Stimulated activated naive CD8-positive, alpha-beta T cell treated with anti-CD3 and anti-CD28 coated beads, Interleukin-15, amount 100 ng/mL, for 72 hours (primary cell): ENCODE measurements at places on chromosomes 3 and 15.
A peak's percentile ranks its signal among the peaks of the same experiment; 100 is the strongest.

DNA sequence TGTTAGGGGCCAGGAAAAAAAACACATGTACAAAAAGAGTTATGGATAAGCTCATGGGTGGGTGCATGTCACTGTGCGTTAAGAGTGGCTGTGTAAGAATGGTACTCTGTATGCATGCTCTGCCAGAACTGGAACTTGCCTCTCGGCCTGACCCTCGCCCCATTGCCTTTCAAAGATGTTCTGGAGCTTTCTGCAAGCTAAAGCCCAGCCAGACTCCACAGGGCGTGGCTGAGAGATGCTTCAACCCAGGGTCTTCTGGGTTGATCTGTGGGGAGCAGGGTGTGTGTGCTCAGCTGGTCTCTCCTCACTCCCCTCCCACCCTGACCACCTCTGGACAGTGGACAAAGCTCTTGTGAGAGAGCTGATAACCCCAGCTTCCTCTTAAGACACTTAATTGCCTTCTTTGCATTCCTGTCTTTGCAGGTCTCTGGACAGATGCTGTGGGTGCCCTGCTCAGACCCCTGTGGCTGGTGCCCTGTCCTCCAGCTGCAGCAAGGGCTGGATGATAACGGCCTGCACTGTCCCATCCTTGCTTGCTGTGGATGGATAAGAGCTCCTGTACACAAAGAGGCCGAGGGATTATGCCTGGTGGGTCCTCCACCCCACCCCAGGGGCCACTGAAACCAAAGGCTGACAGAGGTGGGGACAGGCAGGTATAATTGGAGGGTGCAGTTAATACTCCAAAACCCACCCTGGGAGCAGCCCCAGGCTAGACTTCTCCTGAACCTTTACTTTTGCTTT lies 28.7 kb downstream of the ALDH1L1 start:
- no peak for DNase-seq

DNA sequence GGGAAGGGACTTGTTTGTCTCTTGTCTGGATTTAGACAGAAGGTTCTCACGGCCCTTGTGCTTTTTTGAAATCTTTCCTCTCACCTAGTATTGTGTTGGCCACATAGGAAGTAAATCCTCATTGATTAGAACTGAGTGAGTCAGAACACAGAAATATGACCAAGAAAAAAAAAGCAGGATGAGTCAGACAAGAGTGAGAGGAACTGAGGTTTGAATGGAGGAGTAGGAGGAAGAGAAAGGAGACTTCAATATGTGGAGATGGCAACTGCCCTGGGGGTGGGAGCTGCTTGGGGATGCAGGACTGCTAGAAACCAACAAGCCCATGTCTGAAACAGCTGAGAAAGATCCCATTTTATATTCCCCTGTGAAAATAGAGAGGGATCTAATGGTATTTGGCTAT lies 194.1 kb upstream of the ZBTB20 start:
- DNase-seq = no peak

- no peak for DNase-seq
Observed at GRCh38 chr3:60669636-60670035, 581.6 kb downstream of the FHIT start.

GRCh38 chr15:90002428-90002844 lies 1.3 kb downstream of the ZNF710 start:
- peak; percentile 43 for DNase-seq

DNA sequence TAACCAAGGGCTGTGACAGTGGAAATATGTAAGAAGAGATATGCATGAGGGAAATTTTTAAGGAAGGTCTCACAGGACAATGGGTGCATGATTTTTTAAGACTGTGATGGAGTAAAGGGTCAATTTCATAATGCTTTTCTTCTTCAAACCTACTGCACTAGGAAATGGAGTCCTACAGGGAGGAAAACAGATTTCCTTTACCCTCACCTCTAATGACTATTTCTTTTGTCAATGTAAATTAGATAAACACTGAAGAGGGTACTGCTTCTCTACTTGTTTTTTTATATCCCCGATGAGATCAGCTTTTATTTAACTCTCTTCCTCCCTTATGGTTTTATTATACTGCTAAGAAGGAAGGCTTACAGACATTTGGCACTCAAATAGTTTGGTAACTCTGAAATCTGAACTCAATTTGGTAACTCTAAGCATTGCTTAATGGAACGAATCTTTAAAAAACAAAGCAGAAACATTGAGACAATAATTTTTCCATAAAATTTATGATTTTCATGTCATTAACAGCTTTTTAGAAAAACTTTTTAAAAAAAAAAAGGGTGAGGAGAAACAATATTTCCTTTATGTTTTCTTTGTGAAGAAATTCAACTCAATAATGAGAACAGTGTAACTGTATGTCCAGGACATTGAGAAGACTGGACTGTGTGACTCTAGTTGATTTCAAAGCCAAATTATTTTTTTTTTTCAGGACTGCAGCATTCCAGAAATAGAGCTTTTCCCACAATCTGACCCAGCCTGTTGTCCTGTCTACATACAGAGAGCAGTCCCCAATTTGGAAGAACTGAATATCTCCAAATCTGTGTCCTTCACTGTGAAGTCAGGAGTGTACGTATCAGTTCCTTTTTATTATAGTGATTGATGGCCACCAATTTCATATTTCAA lies 64.4 kb downstream of the CRYBG3 start:
- no peak for DNase-seq

DNA sequence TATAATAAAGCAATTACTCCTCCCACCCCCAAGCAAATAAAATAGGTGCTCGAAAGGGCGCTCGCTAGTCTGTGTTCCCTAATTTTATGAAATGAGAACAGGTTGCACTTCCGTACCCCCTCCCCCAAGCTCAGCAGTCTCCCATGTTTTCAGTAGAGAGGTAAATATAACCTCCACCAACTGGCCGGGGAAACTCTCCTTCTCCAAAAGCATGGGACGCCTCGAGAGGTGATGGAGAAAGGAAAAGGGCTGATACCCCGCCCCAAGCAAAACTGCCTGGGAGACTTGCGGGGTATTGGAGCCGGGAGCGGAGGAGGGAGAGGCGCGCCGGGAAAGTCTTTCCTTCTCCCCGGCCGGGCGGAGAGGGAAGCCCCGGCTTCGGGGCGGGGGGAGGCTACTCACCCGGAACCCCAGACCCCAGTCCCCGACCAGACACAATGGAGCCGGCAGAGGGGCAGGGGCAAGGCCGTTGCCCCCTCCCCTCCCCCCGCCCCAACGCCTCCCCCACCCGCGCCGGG lies 605 bp downstream of the DCUN1D1 start:
- DNase-seq = peak; percentile 17

DNA sequence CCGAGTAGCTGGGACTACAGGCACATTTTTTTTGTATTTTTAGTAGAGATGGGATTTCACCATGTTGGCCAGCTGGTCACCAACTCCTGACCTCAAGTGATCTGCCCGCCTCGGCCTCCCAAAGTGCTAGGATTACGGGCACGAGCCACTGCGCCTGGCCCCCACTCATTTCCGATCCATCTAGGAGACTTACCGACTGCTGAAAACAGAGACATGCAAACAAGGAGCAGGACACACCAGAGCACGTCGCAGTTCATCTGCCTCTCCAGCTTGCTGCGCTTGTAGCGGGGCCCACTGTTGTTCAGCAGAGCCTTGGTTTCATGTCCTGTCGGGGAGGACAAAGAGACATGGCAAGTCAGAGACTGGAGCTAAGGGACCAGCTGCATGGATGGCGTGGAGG lies 137.4 kb downstream of the ATP10A start:
- no peak for DNase-seq

DNA sequence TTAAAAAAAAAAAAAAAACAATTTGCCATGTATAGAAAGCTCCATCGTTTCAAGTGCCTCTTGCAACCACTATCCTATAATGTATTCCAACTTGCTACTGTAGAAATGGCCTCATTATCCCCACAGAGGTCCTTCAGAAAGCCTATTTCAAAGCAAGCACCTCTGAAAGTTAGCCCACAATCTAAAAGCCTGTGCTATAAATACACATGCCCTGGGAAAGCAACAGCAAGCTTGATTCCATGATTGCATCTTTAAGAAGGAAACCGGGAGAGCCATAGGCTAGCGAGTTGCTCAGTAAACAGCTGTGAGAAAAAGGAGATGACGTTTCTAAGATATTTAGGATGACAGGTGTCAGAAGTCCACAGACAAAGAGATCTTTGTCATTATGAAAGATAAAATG lies 28.3 kb downstream of the TAFA4 start:
- no peak for DNase-seq

GRCh38 chr15:47607695-47608094 lies 109.6 kb upstream of the SEMA6D start:
- DNase-seq = no peak

DNA sequence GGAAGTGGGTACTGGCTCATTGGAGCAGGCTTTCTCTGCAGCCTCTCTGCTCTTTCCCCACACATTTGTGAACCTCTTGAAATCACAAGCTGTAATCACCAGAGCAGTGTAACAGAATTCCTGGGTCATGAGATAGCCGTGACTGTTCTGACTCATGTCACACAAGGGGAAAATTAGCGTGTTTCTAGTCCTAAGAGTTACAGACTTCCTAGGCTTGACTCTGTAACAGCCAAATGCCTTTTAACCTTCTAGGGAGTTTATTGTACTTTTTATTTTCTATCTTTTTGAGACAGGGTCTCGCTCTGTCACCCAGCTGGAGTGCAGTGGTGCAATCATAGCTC lies 54.7 kb upstream of the TRAK1 start:
- DNase-seq = no peak

- no peak for DNase-seq
Observed at GRCh38 chr3:30188713-30189112, 417.7 kb upstream of the TGFBR2 start.

- no peak for DNase-seq
Observed at GRCh38 chr3:169914321-169914720, 2.9 kb downstream of the SAMD7 start.

- DNase-seq = no peak
Observed at GRCh38 chr15:47504624-47505256, 212.6 kb upstream of the SEMA6D start.

- no peak for DNase-seq
Observed at GRCh38 chr15:29319823-29320222, 50.2 kb upstream of the NSMCE3 start.

- DNase-seq = no peak
Observed at GRCh38 chr3:62329971-62330370, 43.4 kb downstream of the FEZF2 start.

GRCh38 chr3:63442918-63443317 lies 164.8 kb downstream of the SYNPR start:
- DNase-seq = no peak

- DNase-seq = no peak
Observed at GRCh38 chr15:45186771-45187577, 792 bp downstream of the SHF start.

GRCh38 chr3:52095990-52096775 lies 39.8 kb upstream of the DUSP7 start:
- DNase-seq = no peak

DNA sequence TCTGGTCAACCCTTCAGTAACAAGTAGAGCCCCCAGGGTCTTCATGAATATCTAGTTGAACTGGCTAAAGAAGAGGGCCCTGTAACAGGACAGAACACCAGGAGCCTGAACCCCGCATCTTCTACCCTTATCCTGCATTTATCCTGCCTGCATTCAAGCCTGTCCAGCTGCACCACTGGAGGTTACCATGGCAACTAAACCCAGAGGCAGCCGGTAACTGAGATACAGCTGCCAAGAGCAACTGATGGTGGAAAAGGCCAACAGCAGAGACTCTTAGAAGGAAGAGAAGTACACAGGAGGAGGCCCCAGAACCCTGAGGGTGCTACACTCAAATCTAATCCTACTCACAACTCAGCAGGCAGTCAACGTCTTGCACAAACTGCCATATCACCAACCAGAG lies 3.7 kb upstream of the PRKAR2A start:
- no peak for DNase-seq

DNA sequence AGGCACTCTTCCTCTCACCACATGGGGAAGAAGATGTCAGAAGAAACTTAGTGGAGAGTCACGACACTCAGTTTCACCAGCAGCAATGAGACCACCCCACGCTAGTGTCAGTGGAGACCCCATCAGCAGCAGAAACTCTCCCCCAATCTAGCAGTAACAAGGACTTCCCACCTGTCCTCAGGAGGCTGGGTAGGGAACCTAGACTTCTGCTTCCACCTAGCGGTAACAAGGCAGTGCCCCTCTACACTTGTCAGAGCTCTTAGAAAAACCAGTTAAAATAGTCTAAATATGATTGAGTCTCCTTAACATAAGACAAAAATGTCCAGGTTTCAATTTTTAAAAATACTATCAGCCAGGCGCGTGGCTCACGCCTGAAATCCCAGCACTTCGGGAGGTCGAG lies 57.3 kb downstream of the TRAT1 start:
- DNase-seq = no peak

DNA sequence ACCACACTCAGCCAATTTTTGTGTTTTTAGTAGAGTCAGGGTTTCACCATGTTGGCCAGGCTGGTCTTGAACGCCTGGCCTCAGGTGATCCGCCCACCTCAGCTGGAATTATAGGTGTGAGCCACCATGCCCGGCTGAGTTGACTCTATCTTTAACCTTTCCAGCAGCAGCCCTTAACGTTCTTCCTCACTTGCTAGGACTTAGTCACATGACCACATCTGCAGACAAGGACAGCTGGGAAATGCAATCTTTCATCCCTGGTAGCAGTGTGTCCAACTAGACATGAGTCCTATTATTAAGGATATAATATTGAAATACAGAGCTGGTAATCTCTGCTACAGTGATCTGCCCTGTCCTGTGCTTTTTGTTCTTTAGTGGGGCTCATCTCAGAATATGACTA lies 18.0 kb downstream of the LCMT2 start:
- no peak for DNase-seq

GRCh38 chr3:179236669-179237301 lies 14.1 kb downstream of the KCNMB3 start:
- no peak for DNase-seq

- DNase-seq = no peak
Observed at GRCh38 chr15:66963084-66963483, 102.3 kb upstream of the SMAD3 start.

DNA sequence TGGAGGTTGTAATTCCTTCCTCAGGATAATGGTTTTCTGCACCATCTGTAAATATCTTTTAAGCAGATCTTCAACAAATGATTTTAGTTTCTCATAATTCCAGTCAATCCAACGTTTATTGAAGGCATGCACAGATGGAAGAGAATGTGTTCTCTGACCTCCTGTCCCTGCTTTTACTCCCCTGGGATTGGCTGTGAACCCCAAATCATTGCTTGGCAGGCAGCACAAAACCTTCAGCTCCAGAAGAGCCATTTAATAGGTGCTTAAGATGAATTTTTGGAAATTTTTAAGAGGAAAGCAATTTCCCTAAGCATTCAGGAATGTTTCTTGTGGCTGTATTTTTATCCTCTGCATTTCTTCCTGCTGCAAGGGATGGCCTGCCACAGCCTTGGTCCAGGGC lies 25.5 kb upstream of the THSD4 start:
- no peak for DNase-seq
